Osteoblast (primary cell): ENCODE measurements at places on chromosomes 2 and 18. TPM values are rescaled to one million over a fixed set of nuclear protein-coding genes. Genes with fewer than 3 reads are reported as not detected.

ADD2 gene
- not detected in 2 replicates for total RNA-seq

NEU2 gene
- not detected in 2 replicates for total RNA-seq

B3GNT7 gene
- 0.29 and 0.72 TPM in 2 replicates for total RNA-seq

SERPINB7 gene
- total RNA-seq = 0.36 and 0.88 TPM in 2 replicates

SPR gene
- total RNA-seq = 17.0 and 19.2 TPM in 2 replicates

RNU2-63P gene
- not detected in 2 replicates for total RNA-seq

OSR1 gene
- total RNA-seq = 15.2 and 20.9 TPM in 2 replicates

DSEL gene
- 119 and 157 TPM in 2 replicates for total RNA-seq

MFSD6 gene
- 11.2 and 13.6 TPM in 2 replicates for total RNA-seq

CMPK2 gene
- total RNA-seq = 2.1 and 2.2 TPM in 2 replicates

ASPRV1 gene
- 0.29 and 0.72 TPM in 2 replicates for total RNA-seq
